ENCODE measurements at places on chromosomes 12 and 14.
A peak's percentile ranks its signal among the peaks of the same experiment; 100 is the strongest.

DNA sequence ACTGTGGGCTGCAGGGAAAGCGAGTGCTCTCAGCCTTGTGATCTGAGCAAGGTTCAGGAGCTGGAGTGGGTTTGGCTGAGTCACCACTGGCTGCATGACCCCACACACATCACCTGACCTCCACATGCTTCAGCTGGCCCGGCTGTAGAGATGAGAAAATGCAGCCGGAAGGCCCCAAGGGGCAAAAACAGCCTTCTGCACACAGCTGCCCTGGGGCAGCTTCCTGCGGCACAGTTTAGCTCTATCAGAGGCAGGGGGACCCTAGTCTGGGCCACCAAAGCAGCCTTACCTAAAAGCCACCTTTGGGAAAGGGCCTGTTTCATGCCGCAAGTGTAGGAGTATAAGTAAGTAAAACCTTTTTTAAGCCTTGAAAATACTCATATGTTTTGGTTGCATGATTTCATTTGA lies 123.3 kb downstream of the SSPN start:
- DNase-seq = no peak
- H3K4me3 ChIP-seq = no peak overlapping the region
- no peaks in the 10 kb centered on the region for H3K36me3 ChIP-seq
- H3K27ac ChIP-seq = no peak overlapping the region
- H3K27me3 ChIP-seq = peaks cover 44% of the 10 kb centered on the region

DNA sequence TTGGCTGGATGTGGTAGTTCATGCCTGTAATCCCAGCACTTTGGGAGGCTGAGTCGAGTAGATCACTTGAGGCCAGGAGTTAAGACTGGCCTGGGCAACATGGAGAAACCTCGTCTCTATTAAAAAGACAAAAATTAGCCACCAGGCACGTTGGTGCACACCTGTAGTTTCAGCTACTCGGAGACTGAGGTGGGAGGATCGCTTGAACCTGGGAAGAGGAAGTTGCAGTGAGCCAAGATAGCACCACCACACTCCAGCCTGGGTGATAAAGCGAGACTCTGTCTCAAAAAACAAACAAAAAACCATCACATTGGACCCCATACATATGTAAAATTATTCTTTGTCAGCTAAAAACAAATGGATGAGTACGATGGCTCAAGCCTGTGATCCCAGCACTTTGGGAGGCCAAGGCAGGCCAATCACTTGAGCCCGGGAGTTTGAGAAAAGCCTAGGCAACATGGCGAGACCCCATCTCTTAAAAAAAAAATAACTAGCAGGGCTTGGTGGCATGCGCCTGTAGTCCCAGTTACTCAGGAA lies 43.9 kb downstream of the LIMA1 start:
- no peak overlapping the region for H3K27ac ChIP-seq
- no peaks in the 10 kb centered on the region for H3K27me3 ChIP-seq
- no peaks in the 10 kb centered on the region for H3K4me1 ChIP-seq
- no peaks in the 10 kb centered on the region for H3K36me3 ChIP-seq
- no peak overlapping the region for H3K4me3 ChIP-seq
- DNase-seq = no peak

- H3K4me1 ChIP-seq = peaks cover 53% of the 10 kb centered on the region
- H3K27ac ChIP-seq = peak within 1 kb of the TSS; percentile 98
- H3K27me3 ChIP-seq = no peaks in the 10 kb centered on the region
- no peak for DNase-seq
Observed at GRCh38 chr12:54419088-54419887, at the start of gene ITGA5. Gene ITGA5, minus strand, starts transcription at chr12:54419266. Its CDS starts 68 bp downstream, at chr12:54419198.

- peaks cover 18% of the 10 kb centered on the region for H3K36me3 ChIP-seq
- DNase-seq = no peak
- no peak overlapping the region for H3K4me3 ChIP-seq
- peaks cover 22% of the 10 kb centered on the region for H3K4me1 ChIP-seq
Observed at GRCh38 chr12:12693111-12693671, 2.8 kb downstream of the GPR19 start.

GRCh38 chr12:113214895-113215400 lies 6.3 kb upstream of the TPCN1 start:
- H3K4me3 ChIP-seq = no peak overlapping the region
- no peaks in the 10 kb centered on the region for H3K36me3 ChIP-seq
- no peaks in the 10 kb centered on the region for H3K27me3 ChIP-seq
- H3K27ac ChIP-seq = no peak overlapping the region

GRCh38 chr12:66232263-66232662 lies 43.2 kb downstream of the IRAK3 start:
- H3K4me1 ChIP-seq = no peaks in the 10 kb centered on the region
- H3K27ac ChIP-seq = no peak overlapping the region
- peaks cover 89% of the 10 kb centered on the region for H3K27me3 ChIP-seq
- no peak overlapping the region for H3K4me3 ChIP-seq
- H3K36me3 ChIP-seq = no peaks in the 10 kb centered on the region
- DNase-seq = no peak

- H3K27ac ChIP-seq = no peak overlapping the region
- peaks cover 33% of the 10 kb centered on the region for H3K27me3 ChIP-seq
- H3K36me3 ChIP-seq = no peaks in the 10 kb centered on the region
- H3K4me1 ChIP-seq = no peaks in the 10 kb centered on the region
- no peak for DNase-seq
Observed at GRCh38 chr14:101022916-101023435, 119.5 kb upstream of the RTL1 start.

- peak overlapping the region; percentile 100 for H3K27ac ChIP-seq
- peaks cover 9% of the 10 kb centered on the region for H3K36me3 ChIP-seq
- no peak for DNase-seq
- H3K4me3 ChIP-seq = peak overlapping the region; percentile 82
Observed at GRCh38 chr12:54082397-54082892, 28.8 kb downstream of the HOXC4 start.

GRCh38 chr14:104211215-104211614 lies 72.8 kb downstream of the KIF26A start:
- no peak for DNase-seq
- H3K4me1 ChIP-seq = no peaks in the 10 kb centered on the region
- H3K4me3 ChIP-seq = no peak overlapping the region
- no peak overlapping the region for H3K27ac ChIP-seq

- H3K4me3 ChIP-seq = no peak overlapping the region
- H3K4me1 ChIP-seq = no peaks in the 10 kb centered on the region
- no peak overlapping the region for H3K27ac ChIP-seq
- no peak for DNase-seq
- H3K27me3 ChIP-seq = peaks cover 11% of the 10 kb centered on the region
- H3K36me3 ChIP-seq = no peaks in the 10 kb centered on the region
Observed at GRCh38 chr14:70697701-70698100, 56.0 kb downstream of the TTC9 start.

DNA sequence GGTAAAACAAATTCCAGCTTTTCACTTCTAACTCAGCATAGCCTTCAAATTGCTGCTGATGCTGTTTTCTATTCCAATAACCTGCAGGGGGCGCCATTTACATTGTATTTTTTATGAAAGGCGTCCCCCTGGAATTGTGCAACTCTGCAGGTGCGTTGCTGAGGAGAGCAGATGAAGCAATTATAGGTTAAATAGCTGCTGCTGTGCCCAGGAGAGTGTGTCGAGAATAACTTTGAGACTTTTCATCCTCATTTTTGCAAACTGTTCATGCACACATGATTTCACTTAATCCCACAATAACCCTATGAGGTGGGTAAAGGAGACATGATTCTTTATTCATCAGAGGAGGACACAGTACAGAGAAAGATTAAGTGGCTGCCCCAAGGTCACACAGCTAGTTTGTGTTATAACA lies 75.7 kb downstream of the MYRFL start:
- peaks cover 7% of the 10 kb centered on the region for H3K27me3 ChIP-seq
- peak; percentile 44 for DNase-seq
- H3K4me3 ChIP-seq = no peak overlapping the region
- peaks cover 2% of the 10 kb centered on the region for H3K36me3 ChIP-seq
- no peak overlapping the region for H3K27ac ChIP-seq

DNA sequence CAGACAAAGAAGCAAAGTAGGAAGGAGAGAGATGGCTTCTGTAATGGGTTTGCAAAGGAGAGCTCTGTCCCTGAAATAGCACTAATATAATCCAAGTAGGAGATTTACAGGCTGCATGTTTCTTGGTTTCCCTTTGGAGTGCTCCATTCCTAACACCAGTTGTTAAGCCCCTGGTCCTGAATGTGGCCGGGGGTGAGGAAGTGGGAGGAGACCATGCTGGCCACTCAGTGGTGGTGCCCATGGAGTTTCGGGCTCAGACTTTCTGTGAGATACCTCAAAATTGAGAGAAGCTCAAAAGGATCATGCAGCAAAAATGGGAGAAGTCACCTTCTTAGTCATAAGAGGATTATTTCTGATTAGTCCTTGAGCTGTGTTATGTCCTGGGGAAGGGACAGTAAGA lies 88.5 kb downstream of the DAD1 start:
- DNase-seq = no peak
- H3K36me3 ChIP-seq = peaks cover 45% of the 10 kb centered on the region
- H3K27me3 ChIP-seq = no peaks in the 10 kb centered on the region
- H3K4me1 ChIP-seq = peaks cover 19% of the 10 kb centered on the region
- H3K27ac ChIP-seq = peak overlapping the region; percentile 84
- H3K4me3 ChIP-seq = peak overlapping the region; percentile 81

- H3K36me3 ChIP-seq = no peaks in the 10 kb centered on the region
- no peak overlapping the region for H3K27ac ChIP-seq
Observed at GRCh38 chr14:32480337-32480736, 151.2 kb downstream of the AKAP6 start.

GRCh38 chr12:30794591-30795409 lies 40.0 kb upstream of the CAPRIN2 start:
- H3K27ac ChIP-seq = peak overlapping the region; percentile 57
- H3K27me3 ChIP-seq = peaks cover 36% of the 10 kb centered on the region
- peak overlapping the region; percentile 79 for H3K4me3 ChIP-seq
- no peaks in the 10 kb centered on the region for H3K36me3 ChIP-seq

GRCh38 chr12:116878567-116879508 lies 2.4 kb downstream of the HRK start:
- H3K27me3 ChIP-seq = peaks cover 95% of the 10 kb centered on the region
- no peaks in the 10 kb centered on the region for H3K36me3 ChIP-seq
- peaks cover 26% of the 10 kb centered on the region for H3K4me1 ChIP-seq
- H3K4me3 ChIP-seq = peak overlapping the region; percentile 58

DNA sequence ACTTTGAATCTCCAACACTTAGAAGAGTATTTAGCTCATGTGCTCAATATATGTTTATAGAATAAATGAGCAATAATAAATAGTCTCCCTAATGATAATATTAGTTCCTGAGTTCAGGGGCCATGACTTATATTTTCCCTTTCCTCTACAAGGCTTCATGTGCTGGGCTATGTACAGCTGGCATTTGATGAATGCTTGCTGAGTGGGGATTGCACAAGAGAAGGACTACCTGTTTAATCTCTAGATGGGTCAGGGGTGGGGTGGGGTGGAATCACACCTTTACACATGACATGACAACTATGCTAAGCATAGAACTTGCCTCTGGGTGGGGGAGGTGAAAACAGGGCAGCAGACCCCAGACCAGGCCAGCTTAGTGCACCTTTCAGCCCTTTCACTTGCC lies 7.6 kb upstream of the ABHD12B start:
- H3K36me3 ChIP-seq = no peaks in the 10 kb centered on the region
- no peaks in the 10 kb centered on the region for H3K4me1 ChIP-seq
- no peak overlapping the region for H3K27ac ChIP-seq
- no peak for DNase-seq
- no peak overlapping the region for H3K4me3 ChIP-seq

DNA sequence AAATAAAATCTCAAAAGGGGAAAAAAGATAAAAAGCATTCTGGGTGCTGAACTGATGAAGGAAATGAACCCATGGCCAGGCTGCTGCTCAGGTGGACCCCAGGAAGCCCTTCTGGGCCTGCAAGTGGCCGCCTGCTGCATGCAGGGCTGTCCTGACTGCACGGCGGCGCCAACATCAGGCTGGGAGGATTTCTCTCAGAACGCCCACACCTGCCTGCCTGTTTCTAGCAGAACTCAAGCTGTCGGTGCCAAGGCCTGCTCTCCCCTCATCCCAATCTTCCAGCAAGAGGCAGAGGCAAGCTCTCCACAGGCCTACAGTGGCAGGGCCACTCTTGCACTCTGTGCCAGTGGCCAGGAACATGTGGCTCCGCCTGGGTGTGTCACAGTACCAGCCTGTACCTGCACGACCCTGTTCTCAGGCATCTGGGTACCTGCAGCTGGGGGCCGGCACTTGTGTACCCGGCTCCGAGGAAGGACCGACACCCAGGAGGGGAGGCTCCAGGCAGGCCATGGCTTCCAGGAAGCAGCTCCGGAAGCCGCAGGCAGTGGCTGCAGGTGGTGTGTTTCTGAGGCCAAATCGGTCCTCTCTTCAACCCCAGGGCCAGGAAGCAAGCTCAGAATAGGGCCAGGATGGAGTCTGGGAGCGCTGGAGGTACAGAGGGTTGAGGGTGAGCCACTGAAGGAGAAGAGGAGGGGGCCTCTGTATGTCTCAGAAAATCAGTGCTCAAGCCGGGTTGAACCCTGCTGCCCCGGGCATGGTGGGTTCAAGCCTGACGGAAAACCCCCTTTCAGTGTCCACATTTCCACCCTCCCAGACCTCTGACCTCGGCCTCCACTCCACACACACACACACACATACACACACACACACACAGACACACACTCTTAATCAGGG lies 2.5 kb upstream of the INF2 start:
- no peak overlapping the region for H3K4me3 ChIP-seq
- DNase-seq = no peak
- H3K36me3 ChIP-seq = no peaks in the 10 kb centered on the region
- H3K4me1 ChIP-seq = peaks cover 16% of the 10 kb centered on the region
- peak overlapping the region; percentile 25 for H3K27ac ChIP-seq
- H3K27me3 ChIP-seq = no peaks in the 10 kb centered on the region

GRCh38 chr12:116735951-116736599 lies 1.8 kb downstream of the SPRING1 start:
- H3K4me1 ChIP-seq = peaks cover 38% of the 10 kb centered on the region
- DNase-seq = no peak
- no peaks in the 10 kb centered on the region for H3K27me3 ChIP-seq
- H3K27ac ChIP-seq = peak overlapping the region; percentile 91
- H3K36me3 ChIP-seq = peaks cover 25% of the 10 kb centered on the region

GRCh38 chr14:102629808-102630350 lies 37.4 kb downstream of the RCOR1 start:
- no peak overlapping the region for H3K4me3 ChIP-seq
- no peak overlapping the region for H3K27ac ChIP-seq

- peaks cover 51% of the 10 kb centered on the region for H3K4me1 ChIP-seq
- no peaks in the 10 kb centered on the region for H3K27me3 ChIP-seq
- peak overlapping the region; percentile 83 for H3K27ac ChIP-seq
Observed at GRCh38 chr14:24432259-24433131, 2.7 kb downstream of the KHNYN start.

- peak overlapping the region; percentile 38 for H3K4me3 ChIP-seq
- no peaks in the 10 kb centered on the region for H3K27me3 ChIP-seq
- DNase-seq = no peak
- H3K36me3 ChIP-seq = peaks cover 7% of the 10 kb centered on the region
- peaks cover 47% of the 10 kb centered on the region for H3K4me1 ChIP-seq
Observed at GRCh38 chr12:46177837-46178608, 90.8 kb downstream of the SLC38A1 start.

All from central memory CD8-positive, alpha-beta T cell (primary cell).